Activated CD4-positive, alpha-beta memory T cell treated with anti-CD3 and anti-CD28 coated beads, Interleukin-2, amount 10 ng/mL, durations not matched to agents 7 days and 5 days (primary cell): ENCODE measurements at places on chromosomes 12 and 14.

DNA sequence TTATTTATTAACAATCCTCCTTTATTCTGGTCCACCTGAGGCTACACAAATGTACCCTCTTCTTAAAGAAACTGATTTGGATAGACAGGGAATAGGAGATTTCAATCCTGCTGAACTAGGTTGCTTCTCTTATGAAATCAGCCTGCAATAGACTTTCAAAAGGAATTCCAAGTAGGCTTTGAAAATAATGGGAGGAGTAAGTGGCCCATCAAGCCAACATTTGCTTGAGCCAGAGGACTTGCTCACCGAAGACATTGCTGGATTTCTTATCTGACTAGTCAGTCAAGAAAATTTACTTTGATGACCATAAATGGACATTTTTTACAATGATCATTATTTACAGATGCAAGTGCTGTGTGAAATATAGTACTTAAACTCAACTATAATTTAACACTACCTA is 82.8 kb upstream of the RASSF8 start:
- no peak for DNase-seq

GRCh38 chr12:131220331-131220685 is 266.6 kb downstream of the ADGRD1 start:
- no peak for DNase-seq

DNA sequence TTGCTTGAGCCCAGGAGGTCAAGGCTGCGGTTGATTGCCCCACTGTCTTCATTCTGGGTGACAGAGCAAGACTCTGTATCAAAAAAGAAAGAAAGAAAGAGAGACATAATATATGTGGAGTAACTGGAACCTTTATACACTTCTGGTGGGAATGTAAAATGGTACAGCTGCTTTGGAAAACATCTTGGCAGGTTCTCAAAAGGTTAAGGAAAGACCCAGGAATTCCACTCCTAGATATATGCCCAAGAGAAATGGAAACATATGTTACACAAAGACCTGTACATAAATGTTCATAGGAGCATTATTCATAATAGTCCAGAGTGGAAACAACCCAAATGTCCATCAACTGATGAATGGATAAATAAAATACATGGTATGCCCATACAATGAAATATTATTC is 7.2 kb downstream of the RBMS2 start:
- DNase-seq: no peak

- DNase-seq: no peak
Measured at GRCh38 chr14:64612021-64612380, 62.2 kb downstream of the PPP1R36 start.

GRCh38 chr14:22991852-22992251 is 9.5 kb upstream of the AJUBA start:
- no peak for DNase-seq

DNA sequence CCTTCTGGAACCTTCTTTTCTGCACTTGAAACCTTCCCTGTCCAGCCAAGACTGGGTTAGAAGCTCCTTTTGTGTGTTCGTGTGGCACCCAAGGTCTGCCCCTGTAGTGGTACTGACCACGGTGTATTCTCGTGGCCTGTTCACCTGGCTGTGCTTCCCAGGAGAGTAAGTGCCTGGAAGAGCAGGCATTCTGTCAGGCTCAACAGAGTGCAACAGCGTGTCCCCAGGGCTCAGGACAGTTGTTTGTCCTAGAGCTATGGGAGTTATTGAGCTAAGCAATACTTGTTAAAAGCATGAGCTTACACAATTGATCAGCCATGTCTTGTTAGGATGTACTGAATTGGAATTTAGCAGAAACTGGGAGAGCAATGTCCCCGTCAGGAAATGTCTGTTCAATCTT is 12.9 kb upstream of the SLC38A2 start:
- no peak for DNase-seq

DNA sequence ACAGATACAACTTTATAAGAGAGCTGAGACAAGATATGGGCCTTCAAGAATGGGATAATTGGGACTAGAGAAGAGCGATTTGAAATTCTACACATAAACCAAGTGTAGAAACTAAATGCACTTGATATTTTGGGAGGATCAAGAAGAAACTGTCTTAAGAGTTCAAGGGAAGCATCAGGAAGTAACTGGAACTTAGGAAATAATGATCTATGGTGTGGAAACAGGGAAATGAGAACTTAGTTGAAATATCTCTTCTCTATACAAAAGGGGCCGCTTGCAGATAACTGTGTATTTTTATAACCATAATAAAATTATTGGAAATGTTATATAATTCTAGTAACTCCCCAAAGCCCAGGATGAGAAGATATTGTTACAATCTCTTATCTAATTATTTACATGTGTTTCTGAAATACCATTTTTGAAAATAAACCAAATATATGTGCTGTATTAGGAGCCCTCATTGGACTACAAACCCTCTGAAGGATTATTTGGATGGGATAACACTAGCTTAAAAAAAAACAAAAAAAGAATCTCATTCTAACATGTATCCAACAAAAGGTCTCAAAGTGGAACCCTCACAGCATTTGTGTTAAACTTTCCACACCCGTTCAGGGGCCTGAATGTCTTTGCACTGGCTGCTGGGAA is 84.7 kb upstream of the FLRT2 start:
- DNase-seq: no peak

- DNase-seq: no peak
Measured at GRCh38 chr14:61358554-61359226, 37.3 kb downstream of the PRKCH start.

GRCh38 chr14:39015360-39015961 is 87.6 kb downstream of the SEC23A start:
- peak; percentile 23 for DNase-seq

DNA sequence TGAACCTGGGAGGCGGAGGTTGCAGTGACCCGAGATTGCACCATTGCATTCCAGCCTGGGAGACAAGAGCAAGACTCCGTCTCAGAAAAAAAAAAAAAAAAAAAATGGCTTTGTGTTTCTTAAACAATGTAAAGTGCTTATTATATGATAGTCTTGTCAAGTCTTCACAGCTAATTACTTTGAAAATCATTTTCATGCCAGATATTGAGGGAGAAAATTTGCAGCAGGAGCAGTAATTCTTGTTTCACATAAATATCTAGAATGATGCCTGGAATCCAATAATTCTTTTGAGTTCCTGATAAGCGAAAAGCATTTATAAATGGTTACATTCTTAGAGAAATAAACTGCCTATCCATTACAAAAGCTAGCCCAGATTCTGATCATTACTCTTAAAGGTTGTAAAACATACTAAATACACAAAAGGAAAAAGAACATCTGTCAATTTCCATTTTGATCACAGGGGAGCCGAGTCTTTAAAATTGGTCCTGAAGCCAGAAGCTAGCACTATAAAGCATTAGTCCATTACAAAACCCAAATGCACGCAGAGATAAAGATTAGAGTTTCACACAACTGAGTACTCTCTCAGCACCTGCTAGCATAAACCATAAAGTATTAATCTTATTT is 50.3 kb downstream of the IFT81 start:
- DNase-seq: no peak

DNA sequence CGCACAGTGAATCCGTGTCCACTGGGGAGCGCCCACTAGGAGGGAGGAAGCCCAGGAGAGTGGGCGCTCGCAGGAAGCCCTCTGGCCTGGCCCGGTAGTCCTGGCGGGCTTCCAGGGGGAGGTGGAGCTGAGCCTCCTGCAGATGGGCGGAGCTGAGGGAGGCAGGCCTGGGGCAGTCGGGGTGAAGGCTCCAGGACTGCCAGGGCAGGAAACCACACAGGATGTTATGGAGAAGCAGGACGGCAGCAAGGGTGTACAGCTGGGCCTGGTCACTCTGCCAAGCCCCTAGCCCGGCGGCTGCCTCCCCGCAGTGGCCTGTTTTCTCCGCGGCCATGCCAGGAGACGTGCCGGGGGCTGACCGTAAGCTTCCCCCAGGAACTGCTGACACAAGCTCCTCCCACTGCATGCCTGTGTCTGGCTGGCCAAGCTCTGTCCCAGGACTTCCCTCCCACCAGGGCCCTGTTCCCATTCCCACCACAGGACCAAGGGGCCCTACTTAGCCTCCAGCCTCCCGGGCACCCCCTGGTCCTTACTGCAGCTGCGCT is 143.4 kb upstream of the C14orf180 start:
- peak; percentile 12 for DNase-seq

- no peak for DNase-seq
Measured at GRCh38 chr12:46875095-46875494, 49.3 kb upstream of the SLC38A4 start.

DNA sequence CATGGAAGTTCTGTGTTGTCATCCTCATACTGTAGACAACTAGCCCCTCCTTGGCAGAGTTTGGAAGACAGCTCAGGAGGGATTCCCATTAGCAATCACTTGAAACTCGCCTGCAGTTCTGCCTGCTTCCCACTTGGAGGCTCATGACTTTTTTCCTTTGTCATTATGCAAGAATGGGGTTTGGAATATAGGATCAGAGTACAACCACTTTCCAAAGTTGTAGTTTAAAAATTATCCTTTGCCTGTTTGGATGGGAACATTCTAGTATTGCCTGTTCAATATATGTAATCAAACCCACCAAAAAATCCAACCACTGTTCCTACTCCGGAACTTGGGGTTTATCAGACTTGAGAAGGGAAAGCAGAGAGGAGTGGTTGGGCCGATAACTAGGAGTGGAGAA is 2.1 kb upstream of the GPD1 start:
- no peak for DNase-seq

GRCh38 chr12:27399074-27399473 is 47.5 kb upstream of the SMCO2 start:
- no peak for DNase-seq

GRCh38 chr12:114920771-114921554 is 237.0 kb upstream of the TBX3 start:
- no peak for DNase-seq

DNA sequence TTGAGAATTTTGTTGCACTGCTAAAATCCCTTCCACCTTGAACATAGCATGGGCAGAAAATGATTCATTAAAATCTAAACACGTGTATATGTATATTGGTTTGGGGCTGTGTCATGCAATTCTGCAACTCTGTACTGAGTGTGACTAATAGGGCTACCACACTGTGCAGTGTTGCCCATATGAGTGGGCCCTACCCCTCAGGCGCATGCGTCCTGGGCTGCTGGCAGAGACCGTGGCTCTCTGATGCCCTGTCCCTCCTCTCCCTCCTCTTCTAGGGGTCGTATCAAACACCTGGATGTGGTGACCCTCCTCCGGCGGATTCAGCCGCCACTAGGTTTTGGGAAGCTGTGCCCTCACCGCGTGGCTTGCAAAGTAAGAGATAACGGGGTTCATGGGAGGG is 128.4 kb upstream of the FKBP4 start:
- no peak for DNase-seq

DNA sequence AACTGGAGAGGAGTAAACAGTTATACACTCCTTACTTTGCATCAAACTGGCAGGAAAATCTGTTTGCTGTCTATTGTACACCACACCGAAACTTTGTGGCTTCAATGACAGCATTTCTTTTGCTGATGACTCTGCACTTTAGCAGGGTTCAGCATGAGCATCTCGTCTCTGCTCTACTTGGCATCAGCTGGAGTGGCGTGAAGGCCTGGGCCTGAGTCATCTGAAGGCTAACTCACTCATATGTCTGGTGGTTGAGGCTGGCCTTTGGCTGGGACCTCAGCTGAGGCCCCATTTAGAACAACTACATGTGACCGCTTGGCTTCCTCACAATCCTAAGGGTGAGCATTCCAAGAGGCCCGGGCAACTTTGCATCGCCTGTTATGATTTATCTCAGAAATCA is 28.7 kb upstream of the REP15 start:
- peak; percentile 30 for DNase-seq

DNA sequence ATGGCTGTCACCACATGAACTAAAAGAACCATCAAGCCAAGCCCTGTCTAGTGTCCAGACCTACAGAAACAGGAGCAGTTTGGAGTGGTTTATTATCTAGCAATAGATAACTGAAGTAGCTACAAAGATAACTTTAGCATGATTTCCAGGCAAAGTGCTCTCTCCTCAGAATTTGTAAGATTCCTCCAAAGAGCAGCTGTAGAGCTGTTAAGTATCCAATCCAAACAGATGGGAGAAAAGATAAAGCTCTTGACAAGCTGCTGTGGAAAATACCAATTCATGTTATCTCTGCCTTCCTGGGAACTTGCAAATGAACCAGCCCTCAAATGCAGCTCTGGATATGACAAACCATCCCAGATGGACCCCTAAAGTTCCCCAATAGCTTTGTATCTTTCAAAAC is 78.9 kb upstream of the RESF1 start:
- no peak for DNase-seq

- no peak for DNase-seq
Measured at GRCh38 chr12:65372574-65372973, 94.1 kb downstream of the MSRB3 start.

DNA sequence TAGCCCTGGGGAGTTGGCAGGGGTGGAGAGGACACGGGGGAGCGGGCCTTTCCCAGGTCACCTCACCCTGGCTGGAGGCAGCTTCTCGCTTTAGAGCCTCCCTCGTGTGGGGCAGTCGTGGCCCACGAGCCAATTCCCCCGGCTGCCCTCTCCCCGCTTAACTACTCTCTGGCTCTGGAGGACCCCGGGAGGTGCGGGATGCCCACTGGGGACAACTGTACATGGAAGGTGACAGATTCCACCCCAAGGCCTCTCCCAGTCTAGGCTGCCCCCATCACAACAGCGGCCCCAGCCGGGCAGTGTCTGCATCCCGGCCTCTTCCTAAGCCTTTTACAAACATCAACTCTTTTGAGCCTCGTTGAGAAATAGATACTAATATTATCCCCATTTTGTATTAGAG is 78.1 kb downstream of the KIF26A start:
- DNase-seq: no peak

- no peak for DNase-seq
Measured at GRCh38 chr14:103549361-103550311, 12.8 kb downstream of the BAG5 start.

GRCh38 chr12:96190413-96191108 is 3.6 kb upstream of the ELK3 start:
- DNase-seq: no peak

DNA sequence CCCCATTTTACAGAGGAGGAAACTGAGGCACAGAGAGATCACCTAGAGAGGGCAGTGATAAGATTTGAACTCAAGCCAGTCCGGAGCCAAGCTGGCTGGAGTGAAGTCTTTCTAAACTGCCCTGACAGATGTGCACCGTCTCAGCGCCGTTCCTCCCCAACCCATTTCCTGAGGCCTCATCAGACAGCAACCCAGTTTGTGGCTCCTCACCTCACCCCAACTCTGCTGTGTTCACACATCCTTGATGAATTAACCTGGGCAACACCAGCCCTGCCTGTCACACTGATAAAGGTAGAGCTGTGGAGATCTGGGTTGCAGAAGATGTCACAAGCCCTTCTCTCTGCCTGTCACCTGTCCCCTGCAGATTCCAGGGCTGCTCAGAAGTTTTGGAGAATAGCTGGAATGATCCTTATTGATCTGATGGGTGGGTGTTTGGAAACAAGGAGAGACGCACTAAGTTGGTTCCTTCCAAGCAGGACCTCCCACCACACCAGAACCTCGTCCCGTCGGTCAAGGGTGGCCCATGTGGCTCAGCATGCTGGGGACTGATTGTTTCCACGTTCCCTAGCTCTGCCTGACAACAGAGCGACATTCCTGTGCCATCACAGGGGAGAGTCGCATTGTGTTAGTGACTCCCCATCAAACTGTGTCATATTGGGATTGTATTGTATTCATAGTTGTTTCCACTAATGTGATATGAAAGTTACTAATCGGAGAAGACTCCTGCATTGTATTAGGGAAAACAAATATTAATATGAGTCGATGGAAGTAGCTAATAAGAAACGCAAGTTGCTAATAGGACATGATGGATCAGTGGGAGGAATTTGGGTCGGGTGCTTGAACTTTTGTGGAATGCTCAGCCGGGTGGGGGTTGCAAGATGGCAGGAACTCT is 200.6 kb downstream of the PHETA1 start:
- DNase-seq: no peak
